HepG2 (cell line): ENCODE measurements at places on chromosomes 16 and 17.

DNA sequence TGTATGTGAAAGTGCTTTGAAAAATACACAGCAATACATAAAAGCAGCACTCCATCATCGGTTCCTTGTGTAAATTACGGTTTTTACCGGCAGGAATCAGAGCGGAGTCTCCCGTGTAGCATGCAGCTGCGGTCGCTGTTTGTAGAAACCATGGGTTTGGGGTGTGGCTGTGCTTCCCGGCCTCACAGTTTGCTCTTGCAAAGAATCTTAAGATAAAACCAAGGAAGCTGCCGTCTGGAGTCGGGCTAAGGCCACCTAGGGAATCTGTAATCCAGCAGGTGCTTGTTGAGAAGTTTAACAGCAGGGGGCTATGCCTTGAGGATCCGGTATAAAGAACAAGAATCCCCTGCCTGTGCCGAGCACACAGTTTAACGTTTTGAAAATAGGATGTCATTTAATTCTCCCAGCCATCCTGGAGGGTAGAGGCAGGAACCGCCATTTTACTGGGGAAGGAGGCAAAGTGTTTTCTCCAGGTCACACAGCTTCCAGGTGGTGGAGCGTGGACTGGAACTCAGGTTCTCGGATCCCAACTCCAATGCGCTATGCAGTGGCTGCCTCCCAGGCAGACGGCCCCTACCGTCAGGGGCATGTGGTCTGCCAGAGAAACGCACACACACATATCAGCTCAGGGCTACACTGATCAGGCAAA is 6.0 kb upstream of the TLCD3A start:
- DNase-seq, result no peak

GRCh38 chr17:8141045-8141444 is 11.2 kb downstream of the PER1 start:
- DNase-seq, result no peak

DNA sequence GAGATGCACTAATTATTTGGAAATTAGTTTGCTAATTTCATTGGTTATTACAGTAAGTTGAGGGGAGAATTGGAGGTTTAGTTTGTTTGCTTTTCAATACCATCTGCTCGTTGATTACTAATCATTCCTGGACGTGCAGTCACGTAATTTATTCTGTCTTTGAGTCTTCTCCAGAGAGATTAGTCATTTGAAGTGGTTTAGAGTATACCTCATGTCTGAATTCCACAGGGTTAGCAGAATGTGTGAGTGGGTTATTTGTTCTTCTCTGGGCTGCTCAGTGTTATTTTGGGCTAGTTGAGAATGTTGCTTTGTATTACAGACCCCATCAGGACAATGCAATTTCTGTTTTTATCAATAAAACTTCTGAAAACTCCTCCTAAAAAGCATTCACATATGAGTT is 265.0 kb downstream of the RBFOX1 start:
- no peak for DNase-seq

GRCh38 chr17:56540836-56541235 is 52.7 kb upstream of the NOG start:
- no peak for DNase-seq

- no peak for DNase-seq
Measured at GRCh38 chr17:43545383-43545632, 832 bp downstream of the ETV4 start.

DNA sequence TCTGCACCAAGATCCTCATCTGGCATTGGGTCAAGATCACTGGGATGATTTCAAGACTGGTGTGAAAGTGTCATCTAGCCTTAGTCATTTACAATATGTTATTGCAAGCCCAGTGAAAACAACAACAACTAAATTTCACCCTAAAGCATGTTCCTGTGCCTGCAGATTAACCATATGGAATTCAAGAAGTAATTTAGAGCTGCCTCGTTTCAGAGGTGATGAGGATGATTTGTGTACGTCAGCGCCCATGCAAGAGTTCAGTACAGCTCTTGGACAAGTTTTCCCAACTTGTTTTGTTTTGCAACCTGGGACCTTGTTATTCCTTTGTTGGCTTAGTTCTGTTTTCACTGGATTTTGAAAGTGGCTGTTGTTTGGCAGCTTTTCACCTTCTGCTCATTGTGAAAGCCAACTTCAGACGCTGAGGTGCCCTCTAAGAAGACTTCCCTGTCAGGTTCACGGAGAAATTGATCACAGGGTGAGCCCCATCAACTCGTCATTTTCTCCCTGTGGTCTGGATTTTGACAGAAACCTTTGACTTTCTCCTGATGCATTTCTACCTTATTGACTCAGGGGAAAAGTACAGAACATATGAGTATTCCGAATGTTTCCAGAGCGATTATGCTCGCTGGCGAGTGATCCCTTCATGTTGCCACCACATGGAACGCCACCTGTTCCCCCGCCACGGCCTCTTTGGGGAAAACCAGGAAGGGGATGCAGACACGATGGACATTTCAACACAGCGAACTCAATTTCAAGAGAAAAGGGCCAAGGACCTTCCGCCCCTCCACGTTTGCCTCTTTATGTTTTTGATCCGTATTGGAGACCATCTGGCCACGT is 85.6 kb downstream of the FOXL1 start:
- DNase-seq, result no peak

DNA sequence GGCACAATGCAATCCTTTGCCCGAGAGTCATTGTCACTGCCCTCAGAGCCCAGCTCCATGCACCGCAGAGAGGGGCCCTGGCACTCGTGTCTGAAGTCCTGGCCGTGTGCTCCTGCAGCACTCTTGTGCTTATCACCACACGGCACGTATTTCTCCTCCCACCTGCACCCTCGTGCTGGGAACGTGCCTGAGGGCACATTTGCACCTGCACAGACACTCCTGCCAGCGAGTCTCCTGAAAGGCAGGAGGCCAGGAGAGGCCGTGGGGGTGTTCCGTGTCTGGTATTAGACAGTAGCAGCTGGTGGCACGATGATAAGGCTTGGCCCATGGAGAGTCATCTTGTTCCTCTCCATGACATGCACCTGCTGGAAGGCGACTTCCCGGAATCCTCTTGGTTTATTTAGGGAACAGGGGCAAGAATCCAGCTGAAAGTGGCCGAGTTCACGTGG is 3.4 kb upstream of the ACSF3 start:
- DNase-seq, result no peak

DNA sequence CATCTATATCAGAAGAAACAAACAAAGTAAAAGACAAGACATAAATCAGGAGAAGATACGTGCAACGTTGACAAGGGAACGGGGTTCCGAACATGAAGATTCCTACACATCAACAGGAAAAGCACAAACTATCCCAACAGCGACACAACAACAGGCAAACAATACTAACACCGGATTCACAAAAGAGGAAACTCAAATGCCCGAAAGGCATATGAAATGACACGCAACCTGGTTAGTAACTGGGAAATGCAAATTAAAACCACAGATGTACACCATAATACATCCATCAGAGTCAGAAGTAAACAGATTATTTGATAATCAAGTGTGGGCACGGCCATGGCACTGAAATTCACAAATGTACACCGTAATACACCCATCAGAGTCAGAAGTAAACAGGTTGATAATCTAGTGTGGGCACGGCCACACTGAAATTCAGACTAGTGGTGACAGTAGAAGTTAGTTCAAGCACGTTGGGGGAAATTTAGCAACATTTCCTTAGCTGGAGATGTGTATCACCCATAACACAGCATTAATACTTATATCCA is 171.9 kb upstream of the RPH3AL start:
- no peak for DNase-seq

DNA sequence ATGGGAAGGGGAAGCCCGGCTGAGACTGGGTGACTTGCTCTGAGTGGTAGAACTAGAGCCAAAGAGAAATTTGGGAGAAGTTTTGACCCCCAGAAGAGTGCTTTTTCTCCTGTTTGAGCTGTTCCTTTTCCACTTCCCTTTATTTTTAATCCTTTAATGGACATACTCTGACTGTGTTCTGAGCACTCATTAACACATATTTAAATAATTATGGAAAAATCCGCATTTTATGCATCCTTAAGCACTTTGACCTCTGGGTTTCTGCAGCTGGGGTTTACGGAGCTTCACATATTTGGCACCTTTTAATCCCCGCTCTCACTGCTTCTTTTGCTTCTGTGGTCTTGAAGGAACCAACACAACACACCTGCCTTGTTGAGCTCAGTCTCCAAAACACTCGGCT is 114.7 kb downstream of the FOXL1 start:
- DNase-seq, result no peak

GRCh38 chr16:87856791-87857228 is 12.5 kb downstream of the SLC7A5 start:
- DNase-seq, result peak; percentile 73

- no peak for DNase-seq
Measured at GRCh38 chr17:3693829-3694231, 2.1 kb downstream of the P2RX5 start.

- DNase-seq, result no peak
Measured at GRCh38 chr16:82784573-82784968, 157.8 kb downstream of the CDH13 start.

DNA sequence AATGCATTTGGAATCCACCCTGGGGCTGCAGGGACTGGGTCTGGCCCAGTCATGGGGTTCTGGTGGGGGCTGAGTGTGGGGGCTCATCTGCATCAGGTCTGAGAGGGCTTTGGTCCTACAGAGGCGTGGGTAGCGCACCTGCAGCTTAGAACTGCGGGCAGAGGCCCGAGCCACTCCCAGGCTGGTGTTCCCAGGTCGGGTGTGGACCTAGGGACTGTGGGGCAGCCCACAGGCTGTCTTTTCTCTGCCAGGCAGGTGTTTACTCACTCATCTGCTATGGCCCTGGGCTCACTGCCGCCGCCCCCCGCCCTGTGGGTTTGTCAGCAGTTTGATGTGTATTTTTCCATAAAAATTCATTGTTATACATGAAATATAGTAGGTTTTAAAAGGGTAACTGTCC is 27.0 kb upstream of the DOC2B start:
- no peak for DNase-seq

GRCh38 chr17:73533127-73533526 is 111.1 kb downstream of the SDK2 start:
- no peak for DNase-seq

DNA sequence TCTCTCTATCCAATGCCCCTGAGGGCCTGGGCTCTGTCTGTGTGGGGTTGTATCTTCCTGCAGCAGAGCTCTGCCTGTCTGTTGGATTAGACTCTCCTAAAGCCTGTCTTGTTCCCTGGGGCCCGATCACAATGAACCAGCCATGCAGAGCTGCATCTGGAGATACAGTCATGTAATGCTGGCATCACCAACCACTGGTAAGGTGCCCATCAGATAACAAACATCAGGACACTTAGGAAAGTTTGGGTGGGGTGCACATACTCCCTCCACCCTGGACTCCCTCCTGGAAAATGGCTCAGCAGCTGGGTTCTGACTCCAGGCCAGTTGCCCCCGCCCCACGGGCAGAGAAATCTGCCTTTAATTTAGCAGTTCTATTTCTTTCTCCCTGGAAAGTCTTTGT is 61.3 kb upstream of the BRD7 start:
- no peak for DNase-seq
